ENCODE measurements at places on chromosomes 5 and 9.

- no peak for DNase-seq
Measured at GRCh38 chr9:112699230-112699629, 18.7 kb downstream of the INIP start.

DNA sequence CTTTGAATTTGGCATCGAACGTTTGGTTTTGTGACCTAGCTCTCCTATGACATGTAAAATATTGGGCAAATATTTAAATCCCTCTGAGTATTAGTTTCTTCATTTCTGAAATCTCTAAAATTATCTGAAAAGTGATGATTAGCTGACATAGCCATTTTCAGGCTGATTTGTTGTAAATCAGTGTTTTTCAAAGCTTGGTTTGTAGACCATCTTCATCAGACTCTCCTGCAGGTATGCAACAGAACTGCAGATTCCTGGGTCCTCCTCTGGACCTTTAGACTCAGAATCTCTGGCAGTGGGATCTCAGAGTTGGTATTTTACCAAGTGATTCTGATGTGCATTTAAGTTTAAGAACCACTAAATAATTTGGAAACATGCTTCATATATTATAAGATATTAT, 38.9 kb upstream of the NMUR2 start:
- no peak for DNase-seq

DNA sequence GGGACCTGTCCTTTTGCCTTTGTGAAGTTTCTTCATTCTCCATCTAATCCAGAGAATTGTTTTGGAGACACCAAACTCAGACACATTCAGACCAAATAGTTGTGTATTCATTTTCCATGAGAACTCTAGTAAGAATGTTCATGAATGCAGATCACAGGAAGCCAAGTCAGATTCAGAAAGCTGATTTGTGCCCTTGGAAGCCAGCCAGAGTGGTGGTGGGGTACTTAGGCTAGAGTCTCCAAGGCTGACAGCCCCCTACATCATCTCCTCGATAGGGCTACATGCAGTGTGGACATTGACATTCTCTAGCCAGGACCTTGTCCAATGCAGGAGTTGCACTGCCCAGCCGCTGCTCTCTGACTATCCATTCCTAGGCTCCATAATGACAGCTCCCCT, 137.6 kb downstream of the UGCG start:
- DNase-seq: no peak

DNA sequence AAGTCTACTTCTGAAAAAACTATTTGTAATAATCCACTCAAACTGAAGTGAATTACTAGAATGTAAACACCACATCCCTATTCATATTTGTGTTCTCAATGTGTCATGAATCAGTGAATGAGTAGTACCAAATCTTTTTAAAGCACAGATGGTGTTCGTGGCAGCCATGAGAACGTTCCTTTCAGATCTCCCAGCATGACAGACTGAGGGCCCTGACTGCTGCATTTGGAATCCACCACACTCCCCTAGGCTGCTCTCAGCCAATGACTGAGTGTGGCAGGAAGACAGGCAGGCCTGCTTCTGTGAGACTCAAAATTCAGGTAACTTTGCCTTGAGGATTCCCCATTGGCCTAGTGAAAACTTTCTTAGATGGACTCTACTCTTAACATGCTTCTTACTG, 10.9 kb upstream of the JMY start:
- DNase-seq: no peak

- no peak for DNase-seq
Measured at GRCh38 chr5:157608972-157609565, 33.5 kb upstream of the ADAM19 start.

DNA sequence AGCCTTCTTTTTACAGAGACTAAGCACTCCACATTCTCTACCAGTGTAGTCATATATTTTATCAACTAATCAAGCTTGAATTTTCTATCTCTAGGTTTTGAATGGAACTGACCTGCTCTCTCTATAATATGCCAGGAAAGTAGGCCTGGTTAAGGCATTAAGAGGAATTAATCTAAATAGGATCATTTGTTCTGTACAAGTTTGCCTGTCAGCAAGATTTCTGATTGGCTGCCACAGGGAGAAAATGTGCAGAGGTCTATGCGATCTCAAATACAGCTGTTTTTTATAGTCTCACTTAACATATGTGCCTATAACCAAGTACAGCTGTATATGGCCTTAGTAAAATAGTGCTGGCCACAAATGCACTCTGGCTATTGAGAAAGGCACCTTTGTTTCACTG, 418.8 kb downstream of the KDM4C start:
- no peak for DNase-seq

GRCh38 chr5:50873595-50874277, 207.3 kb downstream of the PARP8 start:
- DNase-seq: no peak

DNA sequence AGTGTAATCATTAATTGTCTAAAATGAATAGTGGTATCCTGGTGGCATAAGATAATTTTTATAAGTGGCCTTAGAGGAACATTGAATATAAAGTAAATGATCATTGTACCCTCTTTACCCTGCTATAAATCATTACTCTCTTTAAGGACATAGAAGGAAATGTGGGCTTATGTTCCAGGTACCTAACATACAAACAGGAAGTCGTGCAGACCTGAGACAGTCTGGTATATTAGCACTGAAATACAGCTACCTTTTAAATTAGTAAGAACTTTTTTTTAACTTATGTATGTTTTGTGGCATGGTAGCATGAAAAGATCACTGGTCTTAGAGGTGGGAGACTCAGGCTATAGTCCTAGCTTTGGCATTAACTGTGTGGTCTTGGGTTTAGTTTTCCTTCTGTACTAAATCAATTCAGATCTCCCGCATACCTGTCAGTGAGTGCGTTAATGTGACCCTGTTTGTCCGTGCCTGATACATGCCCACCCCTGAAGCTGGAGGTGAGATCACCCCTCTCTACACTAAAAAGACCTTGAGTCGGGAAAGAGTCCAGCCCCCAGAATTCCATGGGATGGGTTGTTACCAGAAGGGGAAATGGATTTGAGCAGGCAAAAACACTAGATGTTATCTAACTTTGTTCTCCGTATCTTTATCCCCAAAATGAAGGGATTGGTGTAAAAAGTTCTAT, 59.4 kb upstream of the ERBIN start:
- no peak for DNase-seq

DNA sequence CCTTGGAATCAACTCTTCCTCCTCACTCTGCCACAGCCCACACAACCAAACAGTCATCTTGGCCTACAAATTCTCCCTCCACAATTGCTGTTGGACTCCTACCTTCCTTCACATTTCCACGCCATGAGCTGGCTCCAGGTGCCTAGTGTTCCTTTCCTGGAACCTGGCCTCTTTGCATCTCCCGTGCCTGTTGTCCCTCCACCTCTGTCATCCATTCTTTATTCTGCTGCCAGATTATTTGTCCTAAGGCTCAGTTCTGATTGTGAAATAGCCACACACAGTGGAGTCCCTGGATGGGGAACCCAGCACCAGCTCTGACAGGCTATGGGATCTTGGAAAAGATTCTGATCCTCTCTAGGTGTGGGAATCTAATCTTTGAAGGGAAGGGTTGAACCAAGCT, 109.1 kb upstream of the ANKH start:
- no peak for DNase-seq

DNA sequence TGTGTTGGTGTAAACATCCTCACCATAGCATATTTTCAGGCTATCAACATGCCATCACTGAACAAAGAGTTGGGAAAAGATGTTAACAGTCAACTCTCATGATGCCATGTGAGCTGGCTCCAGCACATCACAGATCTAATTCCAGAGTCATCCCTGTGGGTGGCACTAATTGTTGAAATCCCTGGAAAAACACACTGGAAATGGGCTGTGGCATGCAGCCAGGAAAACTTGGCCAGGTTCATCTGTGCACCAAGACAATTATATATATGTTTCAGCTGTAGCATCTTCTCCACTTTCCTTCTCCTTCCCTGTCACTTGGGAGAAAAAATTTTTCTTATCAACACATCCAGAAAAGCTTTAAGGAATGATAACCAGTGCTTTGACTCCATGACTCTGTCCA, 313.7 kb downstream of the TRIM32 start:
- DNase-seq: no peak

DNA sequence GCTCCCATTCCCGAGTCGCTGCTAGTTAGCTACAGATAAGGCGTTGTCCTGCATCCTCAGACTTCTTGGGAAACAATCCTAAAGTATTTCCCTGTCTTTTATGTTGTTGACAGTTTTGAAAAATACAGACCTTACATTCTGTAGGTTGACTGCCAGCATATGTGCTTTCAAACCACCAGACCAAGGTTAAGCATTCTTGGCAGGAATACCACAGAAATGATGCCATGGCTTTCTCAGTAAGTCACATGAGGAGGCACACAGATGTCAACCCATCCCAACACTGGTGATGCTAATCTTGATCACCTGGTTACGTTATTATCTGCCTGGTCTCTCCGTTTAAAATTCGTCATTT, 871 bp downstream of the GLE1 start:
- no peak for DNase-seq

- DNase-seq: no peak
Measured at GRCh38 chr5:167767795-167768194, 523.6 kb upstream of the WWC1 start.

GRCh38 chr5:175866377-175866907, 4.9 kb upstream of the CPLX2 start:
- DNase-seq: no peak

DNA sequence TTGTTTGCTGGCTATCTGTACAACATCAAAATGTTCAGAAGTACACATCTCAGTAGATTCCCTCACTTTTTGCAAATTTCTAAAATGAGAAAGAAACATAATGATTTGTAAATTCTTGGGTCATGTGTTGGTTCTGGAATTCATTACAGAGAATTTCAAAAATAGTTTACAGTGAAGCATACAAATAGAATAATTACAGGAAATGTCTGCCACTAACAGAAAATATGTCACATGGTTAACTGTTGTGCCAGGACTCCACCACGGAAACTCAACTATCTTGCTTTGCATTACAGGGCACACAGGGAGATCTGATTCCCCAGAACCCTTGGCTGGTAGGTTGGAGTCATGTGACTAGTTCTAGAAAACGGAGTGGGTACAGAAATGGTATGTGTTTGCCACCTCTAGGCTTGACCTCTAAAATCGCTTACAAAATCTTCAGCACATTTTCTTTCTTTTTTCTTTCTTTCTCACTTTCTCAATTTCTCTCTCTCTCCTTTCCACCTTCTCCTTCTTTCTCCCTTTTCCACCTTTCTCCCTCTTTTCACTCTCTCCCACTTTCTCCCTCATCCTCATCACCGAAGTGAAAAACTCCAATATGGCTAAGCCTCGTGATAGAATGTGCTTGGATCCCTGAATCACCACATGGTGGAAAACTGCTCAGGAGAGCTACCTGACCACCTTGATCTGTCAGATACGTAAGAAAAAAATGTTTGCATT, 32.4 kb downstream of the RASEF start:
- DNase-seq: no peak

GRCh38 chr9:121863955-121864354, 212.5 kb downstream of the DAB2IP start:
- DNase-seq: no peak

DNA sequence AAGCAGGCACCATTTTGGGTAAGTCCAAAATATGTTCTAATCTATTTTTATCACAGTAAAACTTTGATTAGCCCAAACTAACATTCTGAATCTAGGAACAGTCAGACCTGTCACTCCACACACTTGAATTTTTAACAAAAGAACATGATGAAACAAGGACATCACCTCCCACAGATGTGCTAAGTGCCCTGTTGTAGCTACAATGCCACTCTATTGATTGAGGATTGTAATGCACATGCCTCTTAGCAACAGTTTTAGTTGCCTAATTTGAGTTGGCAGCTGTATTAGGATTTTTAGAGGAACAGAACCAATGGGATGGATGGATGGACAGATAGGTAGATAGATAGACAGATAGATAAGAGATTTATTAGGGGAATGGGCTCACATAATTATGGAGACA, 20.3 kb upstream of the RNF20 start:
- DNase-seq: no peak

DNA sequence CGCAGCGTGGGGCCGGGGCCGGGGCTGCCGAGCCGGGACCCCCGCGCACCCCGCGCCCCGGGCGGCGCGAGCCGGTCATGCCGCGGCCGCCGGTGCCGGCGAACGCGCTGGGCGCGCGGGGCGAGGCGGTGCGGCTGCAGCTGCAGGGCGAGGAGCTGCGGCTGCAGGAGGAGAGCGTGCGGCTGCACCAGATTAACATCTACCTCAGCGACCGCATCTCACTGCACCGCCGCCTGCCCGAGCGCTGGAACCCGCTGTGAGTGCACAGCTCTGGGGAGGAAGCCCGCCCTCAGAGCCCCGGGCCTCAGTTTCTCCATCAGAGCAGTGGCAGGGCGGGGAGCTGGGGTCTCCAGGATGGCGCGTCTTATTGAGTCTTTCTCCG, 335 bp downstream of the GALNT12 start:
- DNase-seq: no peak

DNA sequence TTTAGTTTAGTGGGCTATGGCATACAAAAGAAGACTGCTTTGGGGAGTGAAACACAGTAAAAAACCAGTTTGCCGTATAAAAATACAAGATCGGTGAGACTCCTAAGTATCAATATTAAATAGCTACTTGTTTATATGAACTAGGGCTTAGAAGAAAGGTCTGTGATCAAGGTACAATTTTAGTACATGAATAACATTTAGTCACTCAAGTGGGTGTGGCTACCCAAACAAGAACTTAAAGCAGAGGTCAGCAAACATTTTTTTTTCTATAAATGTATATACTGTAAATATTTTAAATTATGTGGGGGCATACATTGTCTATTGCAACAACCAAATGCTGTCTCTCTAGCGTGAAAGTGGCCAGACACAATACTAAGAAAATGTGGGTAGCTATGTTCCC, 1452.5 kb upstream of the NUDT12 start:
- no peak for DNase-seq

All from LoVo (cell line).